Hypothalamus (tissue), 51 donors: ENCODE measurements at places on chromosomes 12 and 14.

- DNase-seq = no peak
Measured at GRCh38 chr12:100919116-100919515, 124.5 kb downstream of the ANO4 start.

DNA sequence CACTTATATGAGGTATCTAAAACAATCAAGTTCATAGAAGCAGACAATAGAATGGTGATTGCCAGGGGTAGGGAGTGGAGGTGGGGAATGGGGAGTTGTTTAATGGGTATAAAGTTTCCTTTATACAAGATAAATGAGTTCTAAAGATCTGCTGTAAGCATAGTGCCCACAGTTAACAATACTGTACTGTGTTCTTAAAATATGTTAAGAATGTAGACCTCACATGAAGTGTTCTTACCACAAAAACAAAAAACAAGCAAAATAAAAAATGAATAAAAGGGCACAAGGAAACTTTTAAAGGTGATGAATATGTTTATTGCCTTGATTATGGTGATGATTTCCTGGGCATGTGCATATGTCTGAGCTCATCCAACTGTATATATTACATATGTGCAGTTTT lies 211.8 kb downstream of the MSRB3 start:
- DNase-seq = no peak

- DNase-seq = no peak
Measured at GRCh38 chr12:48933664-48934311, 8.5 kb upstream of the FKBP11 start.

DNA sequence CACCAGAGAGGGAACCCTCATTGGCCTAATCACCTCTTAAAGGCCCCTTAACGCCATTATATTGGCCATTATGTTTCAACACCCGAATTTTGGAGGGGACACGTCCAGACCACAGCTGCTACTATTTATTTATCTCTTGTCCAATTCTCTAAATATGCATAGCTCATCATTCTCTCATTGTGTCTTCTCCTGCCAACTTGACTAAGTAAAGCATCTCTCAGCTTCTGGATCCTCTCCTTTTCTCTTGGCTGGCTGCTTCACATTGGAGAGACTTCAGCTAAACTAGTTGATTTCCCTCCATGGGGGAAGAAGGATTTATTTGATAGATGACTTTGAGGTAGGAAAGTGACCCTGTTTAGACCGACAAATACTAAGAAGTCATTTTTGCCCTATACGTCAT lies 120.4 kb upstream of the KRR1 start:
- DNase-seq = no peak

- DNase-seq = no peak
Measured at GRCh38 chr12:55686366-55687010, 21.2 kb downstream of the ITGA7 start.

DNA sequence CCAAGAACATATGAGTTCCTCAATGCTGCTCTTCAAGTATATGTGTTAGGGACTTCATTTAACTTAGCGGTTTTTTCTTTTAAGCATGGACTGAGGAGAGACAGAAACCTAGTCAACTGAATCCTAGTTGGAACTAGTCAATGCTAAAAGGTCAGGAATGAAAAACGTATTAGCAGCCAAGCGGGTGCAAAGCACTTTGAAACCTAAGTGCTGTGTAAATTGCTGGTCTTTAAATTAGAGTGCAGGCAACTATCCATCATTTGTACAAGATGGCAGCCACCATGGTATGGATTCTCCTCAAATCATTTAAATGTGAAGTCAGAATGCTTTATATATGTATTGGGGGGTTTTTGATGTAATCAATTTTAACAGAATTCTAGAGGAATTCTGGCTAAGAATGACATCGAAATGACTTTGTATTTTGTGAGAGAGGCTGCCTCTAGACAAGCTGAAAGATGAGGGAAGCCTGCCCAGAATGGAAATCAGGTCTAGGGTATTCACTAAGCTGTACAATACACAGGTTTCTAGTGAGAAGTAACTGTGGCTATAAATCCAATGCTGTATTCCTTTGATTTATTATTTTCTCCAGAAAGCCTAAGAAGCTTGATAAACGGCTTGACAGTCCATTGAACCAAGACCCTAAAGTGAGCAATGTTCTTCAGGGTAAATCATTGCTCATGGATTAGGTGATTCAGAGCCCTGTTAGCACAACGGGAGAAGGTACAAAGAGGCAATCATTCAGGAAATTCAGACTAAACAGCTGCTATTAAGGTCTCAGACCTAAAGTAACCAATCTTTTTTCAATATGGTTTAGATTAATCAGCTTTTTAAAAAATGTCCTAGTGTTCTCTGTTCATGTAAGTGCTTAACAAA lies 198.8 kb downstream of the ANO2 start:
- DNase-seq = no peak

DNA sequence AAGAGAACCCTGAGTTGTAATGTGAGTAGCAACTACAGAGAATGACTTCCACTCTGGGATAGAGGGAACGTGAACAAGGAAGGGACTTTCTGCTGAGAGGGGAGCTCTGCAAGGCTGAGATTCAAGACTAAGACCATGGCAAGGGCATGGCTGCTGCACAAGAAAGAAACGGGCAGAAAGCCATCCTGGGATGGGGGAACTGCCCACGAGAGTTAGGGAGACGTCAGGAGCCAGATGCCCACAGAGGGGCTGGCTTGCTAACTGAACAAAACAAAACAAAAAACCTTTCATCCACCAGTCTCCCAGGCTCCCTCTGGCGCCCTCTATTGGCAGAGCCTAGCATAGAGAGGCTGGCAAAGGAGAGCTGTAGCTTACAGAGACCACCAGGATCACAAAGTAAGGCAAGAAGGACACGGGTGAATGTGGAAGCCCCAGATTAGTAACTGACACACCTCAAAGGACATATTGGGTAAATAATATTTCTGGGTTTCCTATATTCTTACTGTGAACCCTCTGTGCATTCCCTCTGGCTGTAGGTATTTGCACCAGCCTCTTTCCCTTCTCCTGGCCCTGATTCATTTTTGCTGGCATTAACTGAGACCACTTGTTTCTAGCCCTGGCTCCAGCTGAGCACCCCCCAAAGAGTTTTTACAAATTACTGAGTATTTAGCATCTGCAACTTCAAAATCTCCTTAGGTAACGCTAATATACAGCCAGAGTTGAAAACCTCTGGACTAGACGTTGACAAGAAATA lies 338.3 kb downstream of the EMP1 start:
- DNase-seq = peak; percentile 59

DNA sequence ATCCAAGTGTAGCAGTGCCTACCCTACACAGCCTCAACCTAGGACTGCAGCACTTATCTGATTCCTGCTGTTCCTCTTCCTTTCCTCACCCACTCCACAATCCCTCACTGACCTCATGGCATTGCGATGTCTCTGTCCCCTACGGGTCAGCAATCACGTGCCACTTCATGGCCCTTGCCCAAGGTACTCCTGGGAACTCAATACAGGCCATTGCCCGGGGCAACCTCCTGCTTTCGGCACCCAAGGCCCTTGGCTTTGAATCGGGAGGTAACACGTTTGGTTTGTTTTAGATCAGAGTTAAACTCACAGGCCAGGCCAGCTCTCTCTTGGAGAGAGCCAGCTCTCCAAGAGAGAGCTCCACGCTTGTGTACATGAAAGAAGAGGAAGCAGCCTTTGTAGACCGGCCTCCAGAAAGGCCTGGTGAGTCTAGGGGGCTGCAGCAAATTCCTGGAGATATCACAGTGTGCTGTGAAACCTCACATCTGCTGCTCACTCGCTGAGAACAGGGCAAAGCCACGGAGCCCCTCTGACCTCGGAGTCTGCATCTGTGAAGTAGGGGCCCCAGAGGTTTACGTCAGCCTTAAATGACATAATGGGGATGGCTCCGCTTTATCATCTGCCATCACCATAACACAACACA lies 12.2 kb downstream of the CLMN start:
- DNase-seq = no peak

GRCh38 chr12:1853716-1854115 lies 33.4 kb downstream of the LRTM2 start:
- no peak for DNase-seq

- peak; percentile 30 for DNase-seq
Measured at GRCh38 chr14:104784846-104785707, 10.5 kb downstream of the AKT1 start.

GRCh38 chr14:74015963-74016362 lies 3.1 kb downstream of the ENTPD5 start:
- no peak for DNase-seq

DNA sequence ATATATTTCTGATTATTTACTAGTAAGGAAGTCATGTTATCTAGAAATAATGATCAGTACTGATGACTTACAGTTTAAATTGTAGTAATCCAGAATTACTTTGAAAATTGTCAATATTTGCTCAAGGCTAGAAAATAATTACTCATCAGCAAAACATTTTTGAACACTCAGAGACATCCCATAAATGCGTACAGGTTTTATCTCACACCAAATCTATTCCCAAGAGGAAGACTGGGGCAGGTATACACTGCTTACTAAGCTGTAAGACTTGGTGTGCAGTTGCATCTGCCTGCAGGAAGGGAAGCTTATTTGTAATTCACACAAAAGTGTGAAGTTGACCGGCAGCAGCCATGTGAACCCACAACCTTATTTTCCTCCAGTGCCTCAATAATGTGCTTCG lies 146.4 kb downstream of the CCER1 start:
- DNase-seq = no peak

DNA sequence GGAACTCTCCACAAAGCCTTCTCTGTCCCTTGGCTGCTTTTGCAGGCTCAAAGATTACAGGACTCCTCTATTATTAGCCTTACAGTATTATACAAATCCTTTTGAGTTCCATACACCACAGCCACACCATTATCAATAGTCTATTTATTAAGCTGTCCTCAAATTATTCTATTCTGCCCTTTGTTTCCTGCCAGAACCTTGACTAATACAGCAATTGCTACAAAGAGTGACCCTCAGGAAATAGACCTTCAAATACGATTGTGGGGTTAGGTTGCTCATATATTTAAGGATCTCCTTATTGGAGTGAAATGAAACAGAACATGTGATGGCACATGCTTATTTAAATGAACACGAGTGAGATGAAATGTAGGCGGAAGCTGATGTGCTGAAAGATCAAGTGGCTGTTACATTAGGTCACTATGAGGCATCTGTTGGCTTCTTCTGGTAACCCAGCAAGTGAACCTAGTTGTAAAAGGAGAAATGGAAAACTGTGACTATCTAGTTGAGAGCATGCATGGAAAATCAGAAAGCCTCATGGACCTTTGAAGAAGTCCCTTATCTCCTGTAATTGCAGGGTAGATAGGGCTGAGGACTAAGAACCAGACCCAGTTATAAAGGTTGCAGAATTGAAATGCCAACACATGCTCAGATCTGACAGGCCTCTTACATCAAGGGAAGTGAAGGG lies 75.5 kb downstream of the AVPR1A start:
- DNase-seq = no peak

GRCh38 chr12:573232-573631 lies 90.0 kb downstream of the NINJ2 start:
- no peak for DNase-seq

DNA sequence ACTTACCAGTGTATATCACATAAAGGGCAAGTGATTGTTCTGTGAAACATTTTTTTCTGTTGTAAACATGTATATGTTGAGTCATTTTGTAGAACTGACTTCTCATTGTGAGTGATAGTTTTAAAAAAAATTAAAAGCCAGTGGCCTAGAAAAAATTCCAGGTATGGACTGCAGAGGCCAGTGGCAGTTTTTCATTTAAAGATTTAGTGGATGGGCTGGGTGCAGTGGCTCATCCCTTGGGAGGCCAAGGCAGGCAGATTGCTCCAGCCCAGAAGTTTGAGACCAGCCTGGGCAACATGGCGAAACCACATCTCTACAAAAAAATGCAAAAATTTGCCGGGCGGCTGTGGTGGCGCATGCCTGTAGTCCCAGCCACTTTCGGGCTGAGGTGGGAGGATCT lies 84.7 kb upstream of the MDM1 start:
- no peak for DNase-seq

DNA sequence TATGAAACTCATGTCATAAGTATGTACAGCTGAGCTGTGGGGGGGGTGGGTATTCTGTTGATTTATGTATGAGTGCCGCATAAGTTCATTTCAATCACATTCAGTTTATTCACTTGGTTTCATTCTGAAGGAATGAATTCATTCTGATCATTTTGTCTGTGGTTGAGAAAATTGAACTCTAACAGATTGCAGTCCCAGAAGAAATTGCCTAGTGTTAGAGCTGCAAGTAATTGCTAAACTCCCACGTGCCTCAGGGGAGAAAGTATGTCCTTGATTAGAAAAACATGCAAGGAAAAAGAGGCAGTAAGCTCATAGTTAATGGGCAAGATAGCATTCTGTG lies 442.4 kb upstream of the MGAT4C start:
- no peak for DNase-seq

- DNase-seq = no peak
Measured at GRCh38 chr14:102418853-102419240, 56.1 kb downstream of the TECPR2 start.
